ENCODE measurements at places on chromosomes 11 and 22.

- H3K36me3 ChIP-seq: no peaks in the 10 kb centered on the region
- no peaks in the 10 kb centered on the region for H3K4me1 ChIP-seq
- H3K27me3 ChIP-seq: peaks cover 52% of the 10 kb centered on the region
Observed at GRCh38 chr11:118015385-118015841, 29.2 kb downstream of the IL10RA start.

DNA sequence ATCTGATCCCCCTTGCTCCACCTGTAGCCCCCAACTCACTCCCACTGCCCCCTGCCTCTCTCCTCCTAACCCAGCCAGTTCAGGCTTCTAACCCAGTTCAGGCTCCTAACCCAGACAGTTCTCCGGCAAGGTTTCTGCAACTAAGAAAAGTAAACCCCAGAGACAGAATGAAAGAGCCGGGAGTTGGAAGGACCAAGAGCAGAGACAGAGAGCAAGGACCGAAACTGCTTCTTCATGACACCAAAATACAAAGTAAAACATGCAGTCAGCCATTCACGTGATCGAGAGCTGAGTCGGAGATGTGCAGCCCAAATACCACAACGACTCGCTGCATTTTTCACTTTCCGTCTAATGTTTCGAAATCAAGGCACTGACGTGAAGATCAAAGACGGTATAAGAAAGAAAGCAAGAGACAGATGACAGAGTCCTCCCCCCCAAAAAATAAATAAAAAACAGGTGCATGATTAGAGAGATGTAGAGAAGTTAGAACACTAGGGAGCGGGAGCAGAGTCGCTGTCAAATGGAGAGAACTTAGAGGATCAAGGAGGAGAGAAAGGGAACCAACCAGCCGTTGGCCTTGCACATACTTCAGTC is 884 bp downstream of the IL10RA start:
- H3K27ac ChIP-seq: no peak overlapping the region
- H3K36me3 ChIP-seq: no peaks in the 10 kb centered on the region
- H3K4me1 ChIP-seq: peaks cover 6% of the 10 kb centered on the region
- DNase-seq: no peak

DNA sequence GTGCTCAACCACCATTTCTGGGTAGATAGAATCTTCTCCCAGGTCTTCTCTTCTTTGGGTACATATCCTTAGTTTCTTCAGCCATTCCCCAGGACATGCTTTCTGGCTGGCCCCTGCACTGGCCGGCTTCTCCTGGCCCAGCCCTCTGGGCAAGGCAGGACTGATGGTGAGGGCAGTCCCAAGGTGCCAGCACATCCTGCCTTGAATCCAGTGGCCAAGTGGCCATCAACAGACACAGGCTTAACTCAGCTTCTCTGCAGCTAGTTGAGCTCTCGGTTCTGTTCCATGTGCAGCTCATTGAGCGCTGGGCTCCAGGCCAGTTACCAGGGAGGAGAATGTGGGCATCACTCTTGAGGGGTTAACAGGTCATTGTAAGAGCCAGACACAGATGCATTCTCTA is 17.6 kb downstream of the SMIM38 start:
- H3K36me3 ChIP-seq: no peaks in the 10 kb centered on the region
- H3K4me1 ChIP-seq: no peaks in the 10 kb centered on the region
- no peak for DNase-seq

DNA sequence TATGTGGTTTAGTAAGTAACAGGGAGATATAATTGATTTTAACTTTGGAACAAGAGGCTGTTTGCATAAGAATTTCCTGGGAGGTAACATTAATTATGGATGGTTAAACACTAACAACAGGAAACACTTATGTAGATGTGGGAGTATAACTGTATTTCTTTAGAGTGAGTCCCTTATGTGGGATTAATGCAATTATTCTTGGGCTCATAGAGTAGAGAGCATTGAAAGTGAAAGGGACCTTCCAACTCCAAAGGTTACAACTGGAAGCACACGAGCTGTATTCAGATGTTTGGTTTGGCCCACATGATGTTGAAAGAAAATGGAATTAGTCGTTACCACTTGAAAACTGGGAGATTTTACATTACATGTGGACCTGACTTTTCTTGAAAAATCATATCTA is 53.5 kb downstream of the BBOX1 start:
- H3K27me3 ChIP-seq: peaks cover 2% of the 10 kb centered on the region
- DNase-seq: no peak
- H3K36me3 ChIP-seq: peaks cover 19% of the 10 kb centered on the region
- H3K27ac ChIP-seq: no peak overlapping the region
- no peak overlapping the region for H3K4me3 ChIP-seq

DNA sequence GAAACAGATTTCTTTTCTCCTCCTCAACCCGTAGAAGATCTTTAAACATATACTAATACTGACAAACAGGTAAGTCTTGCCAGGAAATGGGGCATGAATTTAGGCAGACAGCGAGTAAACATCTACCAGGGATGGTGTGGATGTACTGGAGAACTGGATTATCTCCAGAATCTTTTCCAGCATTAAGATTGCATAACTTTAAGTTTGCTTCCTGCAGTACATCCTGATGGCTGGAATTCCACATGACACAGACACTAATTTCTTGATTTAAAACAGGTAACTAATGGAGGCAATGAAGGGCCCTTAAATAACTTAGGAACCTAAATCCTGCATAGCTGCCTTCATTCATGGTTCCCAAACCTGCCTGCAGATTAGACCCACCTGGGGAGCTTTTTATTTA is 40.7 kb downstream of the JHY start:
- H3K36me3 ChIP-seq: no peaks in the 10 kb centered on the region
- H3K4me3 ChIP-seq: no peak overlapping the region
- H3K4me1 ChIP-seq: peaks cover 7% of the 10 kb centered on the region
- no peak overlapping the region for H3K27ac ChIP-seq

DNA sequence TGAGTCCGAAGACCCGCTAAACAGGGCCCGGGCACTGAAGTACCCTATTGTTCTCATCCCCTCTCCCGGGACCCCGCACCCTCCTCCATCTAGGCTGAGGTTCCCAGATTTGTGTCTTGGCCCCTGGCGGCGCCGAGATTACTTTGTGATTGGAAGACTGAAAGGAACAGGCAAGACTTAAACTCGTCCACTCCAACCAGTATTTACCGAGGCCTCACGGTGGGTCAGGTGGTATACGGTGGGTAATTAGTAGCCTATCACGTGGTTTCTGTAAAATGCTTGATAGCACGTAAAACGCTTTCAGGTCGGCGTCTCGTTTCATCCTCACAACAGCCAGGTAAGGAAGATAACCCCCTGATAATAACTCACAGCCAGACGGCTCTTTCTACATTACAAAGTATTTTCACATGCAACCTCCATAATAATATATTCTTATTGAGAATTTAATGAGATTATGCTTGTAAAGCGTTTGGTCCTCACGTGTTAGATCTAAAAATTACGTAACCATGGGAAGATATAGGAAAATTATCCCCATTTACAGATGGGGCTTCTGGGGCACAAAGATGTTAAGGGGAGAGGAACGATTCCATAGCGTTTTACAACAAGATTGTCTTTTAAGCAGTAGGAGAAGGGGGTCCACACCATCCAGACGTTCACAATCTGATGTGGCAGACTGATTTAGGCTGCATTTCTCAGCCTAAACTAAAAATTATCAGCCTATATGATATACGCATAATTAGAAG is 642 bp upstream of the PIK3C2A start:
- no peaks in the 10 kb centered on the region for H3K27me3 ChIP-seq
- H3K4me3 ChIP-seq: peak overlapping the region; percentile 97
- H3K4me1 ChIP-seq: peaks cover 30% of the 10 kb centered on the region
- peaks cover 13% of the 10 kb centered on the region for H3K36me3 ChIP-seq

DNA sequence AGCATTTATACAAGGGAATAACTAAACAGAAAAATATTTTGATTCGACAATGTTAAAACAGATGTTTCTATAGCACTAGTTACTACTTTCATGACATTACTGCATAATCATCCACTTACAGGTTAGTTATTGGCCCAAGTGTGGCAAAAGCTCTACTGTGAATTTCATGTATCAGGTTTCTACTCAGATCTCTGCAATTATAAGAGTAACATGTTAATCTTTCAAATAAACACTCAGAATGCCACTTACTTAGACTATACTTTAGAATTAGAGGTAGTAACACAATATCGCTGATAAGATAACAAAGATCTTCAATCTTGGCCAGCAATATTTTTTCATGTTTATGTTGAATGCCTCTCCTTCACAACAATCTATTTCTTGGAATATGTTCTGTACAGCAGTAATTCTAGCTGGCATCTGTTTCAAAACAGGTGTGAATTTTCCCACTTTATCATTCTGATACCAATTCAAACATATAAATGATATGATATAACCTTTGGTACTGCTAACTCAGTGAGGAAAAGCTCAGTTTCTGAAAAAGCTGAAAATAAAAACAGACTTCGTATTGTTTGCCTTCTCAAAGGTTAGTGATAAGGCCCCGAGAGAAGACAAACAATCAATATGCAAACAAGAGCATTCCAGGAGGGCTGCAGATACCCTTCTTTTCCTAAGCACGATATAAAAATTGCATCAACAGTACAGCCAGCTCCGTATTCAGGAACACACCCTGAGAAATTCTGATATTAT is 11.0 kb upstream of the CCDC34 start:
- no peak overlapping the region for H3K4me3 ChIP-seq
- H3K27me3 ChIP-seq: no peaks in the 10 kb centered on the region
- H3K4me1 ChIP-seq: peaks cover 23% of the 10 kb centered on the region
- no peak overlapping the region for H3K27ac ChIP-seq
- peaks cover 9% of the 10 kb centered on the region for H3K36me3 ChIP-seq

GRCh38 chr11:114192841-114193389 is 103.3 kb upstream of the NNMT start:
- H3K4me3 ChIP-seq: no peak overlapping the region
- no peak for DNase-seq
- H3K36me3 ChIP-seq: no peaks in the 10 kb centered on the region
- H3K27ac ChIP-seq: no peak overlapping the region
- H3K27me3 ChIP-seq: peaks cover 49% of the 10 kb centered on the region

- H3K27me3 ChIP-seq: no peaks in the 10 kb centered on the region
- H3K4me1 ChIP-seq: peaks cover 77% of the 10 kb centered on the region
- peak overlapping the region; percentile 82 for H3K27ac ChIP-seq
- H3K36me3 ChIP-seq: no peaks in the 10 kb centered on the region
- no peak overlapping the region for H3K4me3 ChIP-seq
- DNase-seq: no peak
Observed at GRCh38 chr11:126138636-126139035, 72.8 kb downstream of the RPUSD4 start.

DNA sequence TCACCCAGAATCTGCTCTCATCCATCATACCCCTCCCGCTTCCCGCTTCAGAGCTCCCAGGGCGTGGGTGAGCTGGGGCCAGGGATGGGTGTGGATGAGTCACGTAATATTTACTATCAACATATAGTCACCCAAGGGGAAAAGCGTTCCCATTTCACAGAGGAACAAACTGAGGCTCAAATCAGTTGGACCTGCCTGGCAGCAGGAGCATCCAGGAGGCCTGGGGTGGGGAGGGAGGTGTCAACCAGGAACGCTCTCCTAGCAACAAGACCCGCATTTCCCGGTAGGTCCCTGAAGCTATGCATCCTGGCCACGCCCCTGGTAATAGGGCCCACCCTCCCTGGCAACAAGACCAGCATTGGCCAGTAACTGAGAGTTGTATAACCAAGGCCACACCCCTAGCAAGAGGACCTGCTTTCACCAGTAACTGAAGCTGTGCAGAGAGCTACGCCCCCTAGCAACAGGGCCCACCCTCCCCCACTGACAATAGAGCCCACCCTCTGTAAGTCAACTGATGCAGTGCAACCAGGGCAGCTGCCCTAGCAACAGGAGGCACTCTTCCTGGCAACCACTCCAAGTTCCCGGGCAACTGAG is 32.7 kb upstream of the TXNRD2 start:
- peaks cover 11% of the 10 kb centered on the region for H3K36me3 ChIP-seq
- DNase-seq: no peak
- no peaks in the 10 kb centered on the region for H3K27me3 ChIP-seq
- no peak overlapping the region for H3K27ac ChIP-seq

DNA sequence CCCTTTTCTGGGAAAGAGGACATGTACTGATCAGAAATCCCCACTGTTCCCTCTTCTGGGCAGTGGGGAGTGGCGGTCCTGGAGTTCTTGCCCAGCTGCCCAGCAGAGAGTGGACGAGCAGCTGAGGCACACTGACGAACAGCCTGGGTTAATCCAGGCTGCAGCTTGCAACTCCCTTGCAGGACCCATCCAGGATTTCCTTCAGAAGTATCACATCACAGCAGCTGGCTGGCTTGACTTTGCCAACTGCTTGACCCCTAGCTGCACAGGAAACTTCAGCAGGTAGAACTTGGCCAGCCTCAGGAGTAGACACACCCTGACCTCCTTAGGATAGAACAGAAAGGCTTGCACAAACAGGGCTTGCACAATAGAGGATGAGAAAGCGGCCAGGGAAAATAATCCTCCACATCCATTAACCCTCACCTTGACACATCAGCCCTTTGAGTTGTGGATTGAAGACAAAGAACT is 27.9 kb upstream of the FZD4 start:
- H3K4me1 ChIP-seq: peaks cover 5% of the 10 kb centered on the region
- no peak for DNase-seq
- no peaks in the 10 kb centered on the region for H3K36me3 ChIP-seq
- no peaks in the 10 kb centered on the region for H3K27me3 ChIP-seq
- H3K4me3 ChIP-seq: no peak overlapping the region

DNA sequence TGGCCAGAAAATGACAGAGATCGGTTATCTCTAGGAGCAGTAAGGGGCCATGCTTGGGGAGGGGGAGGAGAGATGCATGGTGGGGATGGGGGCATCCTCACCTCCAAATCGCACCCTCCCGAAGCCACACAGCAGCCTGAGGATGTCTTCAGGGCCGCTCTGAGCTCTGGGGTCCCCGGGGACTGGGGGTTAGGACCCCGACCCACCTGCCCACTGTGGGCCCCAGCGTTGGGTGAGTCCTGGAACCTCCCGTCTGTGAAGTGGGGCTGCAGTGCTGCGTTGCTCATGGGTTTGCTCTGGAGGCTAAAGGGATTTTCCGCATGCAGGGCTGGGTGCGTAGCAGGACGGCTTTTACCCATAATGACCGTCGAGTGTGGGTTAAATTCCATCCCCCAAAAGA is 1046.3 kb downstream of the BRD1 start:
- DNase-seq: no peak
- H3K27me3 ChIP-seq: no peaks in the 10 kb centered on the region
- no peaks in the 10 kb centered on the region for H3K36me3 ChIP-seq
- no peaks in the 10 kb centered on the region for H3K4me1 ChIP-seq
- no peak overlapping the region for H3K27ac ChIP-seq

- H3K27me3 ChIP-seq: peaks cover 65% of the 10 kb centered on the region
- DNase-seq: no peak
- no peak overlapping the region for H3K27ac ChIP-seq
- H3K4me1 ChIP-seq: peaks cover 19% of the 10 kb centered on the region
Observed at GRCh38 chr11:69250186-69251056, 43.5 kb upstream of the MYEOV start.

- DNase-seq: no peak
- H3K4me3 ChIP-seq: no peak overlapping the region
- H3K27me3 ChIP-seq: no peaks in the 10 kb centered on the region
- peaks cover 6% of the 10 kb centered on the region for H3K4me1 ChIP-seq
Observed at GRCh38 chr11:123590296-123590912, 64.0 kb downstream of the SCN3B start.

- H3K4me3 ChIP-seq: no peak overlapping the region
- peaks cover 27% of the 10 kb centered on the region for H3K36me3 ChIP-seq
- no peaks in the 10 kb centered on the region for H3K4me1 ChIP-seq
- H3K27ac ChIP-seq: no peak overlapping the region
Observed at GRCh38 chr11:78217650-78218541, 29.2 kb downstream of the USP35 start.

All from mesothelial cell of epicardium (in vitro differentiated cells).